Aorta (tissue), 5 donors: ENCODE measurements at places on chromosomes 5 and 9.

- DNase-seq = no peak
Measured at GRCh38 chr5:34474573-34475021, 181.5 kb upstream of the RAI14 start.

- DNase-seq = no peak
Measured at GRCh38 chr5:3650868-3651267, 55.2 kb downstream of the IRX1 start.

DNA sequence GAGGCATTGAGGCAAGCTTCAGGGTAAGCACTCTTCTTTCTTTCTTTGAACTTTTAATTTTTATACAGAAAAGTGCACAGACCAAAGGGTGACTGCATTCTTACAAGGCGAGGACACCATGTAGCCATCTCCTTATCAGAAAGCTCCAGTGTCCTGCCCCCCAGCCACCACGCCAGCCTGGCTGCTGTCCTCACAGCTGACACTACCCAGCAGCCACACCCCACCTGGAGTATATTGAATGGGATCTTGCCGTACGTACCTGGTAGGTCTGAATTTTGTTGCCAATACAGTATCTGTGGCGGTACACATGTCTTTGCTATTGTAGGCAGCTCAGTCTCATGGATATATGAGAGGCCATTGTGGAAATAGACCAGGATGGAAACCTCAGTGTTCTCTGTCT is 284.0 kb upstream of the IRX2 start:
- DNase-seq = no peak

- DNase-seq = no peak
Measured at GRCh38 chr5:158354958-158355357, 496.0 kb upstream of the CLINT1 start.

GRCh38 chr5:40367255-40367654 is 312.5 kb upstream of the PTGER4 start:
- DNase-seq = no peak

DNA sequence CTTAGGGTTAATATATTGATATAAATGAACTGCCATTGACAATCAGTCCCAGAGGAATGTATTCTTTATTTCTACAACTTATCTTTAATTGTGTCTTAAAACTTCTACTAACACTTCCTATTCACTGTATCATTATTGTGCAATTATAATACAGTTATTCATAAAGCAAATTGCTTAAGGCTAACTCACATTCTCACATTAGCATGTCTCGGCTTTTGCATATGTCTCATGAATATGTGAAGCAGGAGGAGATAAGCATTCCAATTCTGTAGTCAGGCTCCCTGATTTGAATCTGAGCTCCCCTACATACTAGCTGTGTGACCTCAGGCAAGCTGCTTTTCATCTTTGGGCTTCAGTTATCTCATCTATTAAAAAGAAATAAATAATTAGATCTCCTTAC is 45.4 kb downstream of the PLGRKT start:
- DNase-seq = no peak

DNA sequence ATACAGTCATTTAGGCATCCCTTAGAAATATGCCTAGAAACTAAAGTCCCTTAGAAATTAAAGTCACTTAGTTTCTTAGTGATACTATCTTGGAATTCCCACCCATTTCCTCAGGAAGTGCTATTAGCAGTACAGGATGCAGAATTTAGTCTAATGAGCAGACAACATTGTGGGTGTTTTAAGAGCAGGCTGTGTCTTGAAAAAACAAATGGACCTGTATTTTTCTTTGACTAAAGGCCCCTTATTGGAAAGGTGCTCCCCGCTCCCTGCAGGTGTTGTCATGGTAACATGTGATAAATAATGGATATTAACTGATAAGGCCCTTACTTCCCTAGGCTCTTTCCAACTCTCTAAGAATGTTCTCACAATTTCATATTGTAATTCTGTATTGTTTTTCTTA is 38.8 kb upstream of the STARD4 start:
- DNase-seq = no peak

GRCh38 chr9:21801683-21802417 is 586 bp upstream of the MTAP start:
- DNase-seq = peak; percentile 92

GRCh38 chr5:59709846-59710245 is 183.7 kb downstream of the PDE4D start:
- DNase-seq = no peak

DNA sequence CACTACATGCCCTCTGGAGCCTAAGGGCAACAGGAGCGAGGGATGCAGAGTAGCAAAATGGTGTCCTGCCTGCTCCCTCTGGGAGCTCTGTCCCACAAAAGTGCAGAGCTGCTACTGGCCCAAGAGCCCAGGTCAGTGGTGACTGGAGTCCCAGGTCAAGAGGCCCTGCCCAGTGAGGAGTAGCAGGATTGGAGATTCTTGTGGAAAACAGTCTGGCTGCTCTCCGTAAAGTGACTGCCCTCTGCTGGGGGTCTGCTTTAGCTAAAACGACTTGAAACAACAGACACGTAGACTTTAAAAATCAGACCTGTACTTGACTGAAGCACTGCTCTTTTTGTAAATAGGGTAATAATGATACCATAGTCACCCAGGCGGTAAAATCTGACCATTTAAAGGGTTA is 917.0 kb downstream of the MAT2B start:
- DNase-seq = no peak

DNA sequence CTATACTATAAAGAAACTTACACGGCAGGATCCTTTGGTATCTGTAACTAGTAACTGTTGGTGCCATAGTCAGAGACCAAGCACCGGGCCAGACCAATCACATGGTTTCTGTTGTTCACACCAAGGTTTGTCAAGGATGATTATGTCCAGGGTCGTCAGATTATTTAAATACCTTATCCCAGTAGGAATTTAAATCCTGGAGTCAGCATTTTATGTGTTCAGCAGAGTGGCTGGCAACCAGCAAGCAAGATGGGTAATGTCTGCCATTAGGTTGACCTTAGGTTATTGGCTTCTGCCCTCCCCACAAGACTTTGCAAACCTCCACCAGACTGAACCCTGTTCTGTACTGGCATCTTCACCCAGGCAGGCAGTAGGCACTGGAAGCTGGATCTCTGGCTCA is 39.3 kb upstream of the TMOD1 start:
- DNase-seq = no peak

DNA sequence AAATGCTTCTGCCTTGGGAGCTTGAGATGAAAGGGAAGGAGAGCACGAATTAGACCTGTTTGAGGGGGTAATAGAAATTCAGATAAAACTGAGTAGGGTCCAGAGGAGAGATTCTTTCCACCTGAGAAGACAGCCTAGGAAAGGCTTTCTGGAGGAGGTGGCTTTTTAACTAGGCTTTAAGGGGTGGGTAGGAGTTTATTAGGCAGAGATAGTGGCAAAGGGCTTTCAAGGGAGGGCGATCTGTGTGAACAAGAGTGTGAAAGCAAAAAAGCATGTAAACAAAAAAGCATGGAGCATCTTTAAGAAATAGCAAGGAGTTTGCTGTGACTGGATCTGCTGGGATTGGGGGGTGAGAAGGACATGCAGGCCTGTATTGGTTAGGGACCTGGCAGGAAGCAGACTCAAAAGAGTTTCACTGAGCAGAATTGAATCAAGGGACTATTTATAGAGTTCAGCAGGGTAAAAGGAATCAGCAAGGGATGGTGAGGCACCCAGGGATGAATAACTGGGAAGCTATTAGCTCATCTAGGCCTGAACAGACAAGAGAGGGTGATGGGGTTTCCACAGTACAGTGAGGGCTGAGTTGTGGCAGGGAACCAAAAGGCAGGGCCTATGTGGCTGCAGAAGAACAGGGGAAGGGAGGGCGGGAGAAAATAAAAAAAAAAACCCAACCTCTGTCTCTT is 18.8 kb downstream of the SLC1A1 start:
- DNase-seq = no peak

DNA sequence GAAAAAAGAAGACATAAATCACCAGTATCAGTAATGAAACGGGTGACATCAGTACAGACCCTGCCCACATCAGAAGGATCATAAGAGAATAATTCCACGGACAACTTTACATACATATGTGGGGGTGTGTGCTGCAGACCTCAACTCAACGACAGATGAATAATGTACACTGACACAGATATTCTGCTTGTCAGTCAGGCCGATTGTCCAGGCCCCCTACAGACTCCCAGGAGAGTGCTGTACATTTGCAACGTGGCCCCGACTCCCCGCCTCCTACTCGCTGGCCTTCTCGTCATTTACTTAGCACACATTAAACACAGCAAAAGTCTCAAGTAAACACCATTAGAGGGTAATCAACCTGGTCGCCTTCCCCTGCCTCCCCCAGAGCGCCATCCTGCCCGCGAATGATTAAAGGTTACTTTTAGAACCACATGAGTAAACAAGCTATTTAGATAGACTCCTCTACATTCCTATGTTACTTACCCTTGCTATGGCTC is 3.5 kb upstream of the TMED9 start:
- DNase-seq = peak; percentile 41

- DNase-seq = no peak
Measured at GRCh38 chr5:131814990-131815389, 18.2 kb upstream of the FNIP1 start.

DNA sequence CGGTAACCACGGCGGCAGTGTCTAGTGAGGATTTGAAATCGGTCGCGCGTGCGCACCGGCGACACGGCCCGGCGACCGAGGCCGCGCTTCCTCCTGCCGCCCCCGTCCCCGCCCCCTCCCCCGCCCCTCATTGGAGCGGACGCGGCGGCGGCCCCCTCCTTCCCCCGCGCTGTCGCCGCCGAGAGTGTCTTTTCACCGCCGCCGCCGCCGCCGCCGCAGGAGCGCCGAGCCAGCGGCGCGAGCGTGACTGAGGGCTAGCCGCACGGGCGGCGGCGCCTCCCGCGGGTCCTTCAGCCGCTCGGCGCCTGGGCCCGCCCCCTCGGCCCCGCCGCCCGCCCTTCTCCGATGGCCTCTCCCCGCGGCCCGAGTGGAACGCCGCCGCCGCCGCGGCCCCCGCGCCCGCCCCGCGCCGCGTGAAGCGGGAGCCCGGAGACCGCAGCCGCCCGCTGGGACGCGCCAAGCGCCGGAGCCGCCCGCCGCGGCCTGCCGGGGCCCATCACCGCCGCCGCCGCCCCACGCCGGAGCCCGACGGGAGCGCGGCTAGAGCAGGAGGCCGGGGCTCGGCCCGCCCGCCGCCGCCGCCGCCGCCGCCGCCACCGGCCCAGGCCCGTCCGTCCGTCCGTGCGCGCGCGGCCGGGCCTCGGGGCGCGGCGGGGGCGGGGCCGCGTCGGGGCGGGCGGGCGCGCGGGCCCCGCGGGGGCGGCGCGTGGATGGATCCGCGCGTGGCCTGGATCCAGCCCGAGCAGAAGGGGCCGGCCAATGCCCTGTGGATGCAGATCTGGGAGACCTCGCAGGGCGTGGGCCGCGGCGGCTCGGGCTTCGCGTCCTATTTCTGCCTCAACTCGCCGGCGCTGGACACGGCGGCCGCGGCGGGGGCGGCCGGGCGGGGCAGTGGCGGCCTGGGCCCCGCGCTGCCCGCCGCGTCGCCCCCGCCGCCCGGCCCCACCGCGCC is at the start of gene TENT4A:
Gene TENT4A (plus strand): TSS at position 159 of the 952 bp plus-strand sequence. CDS start 552 bp downstream, at position 711.
- DNase-seq = peak; percentile 84
